Fibroblast of skin of right quadriceps (primary cell): ENCODE measurements at places on chromosomes 12 and 14.

DNA sequence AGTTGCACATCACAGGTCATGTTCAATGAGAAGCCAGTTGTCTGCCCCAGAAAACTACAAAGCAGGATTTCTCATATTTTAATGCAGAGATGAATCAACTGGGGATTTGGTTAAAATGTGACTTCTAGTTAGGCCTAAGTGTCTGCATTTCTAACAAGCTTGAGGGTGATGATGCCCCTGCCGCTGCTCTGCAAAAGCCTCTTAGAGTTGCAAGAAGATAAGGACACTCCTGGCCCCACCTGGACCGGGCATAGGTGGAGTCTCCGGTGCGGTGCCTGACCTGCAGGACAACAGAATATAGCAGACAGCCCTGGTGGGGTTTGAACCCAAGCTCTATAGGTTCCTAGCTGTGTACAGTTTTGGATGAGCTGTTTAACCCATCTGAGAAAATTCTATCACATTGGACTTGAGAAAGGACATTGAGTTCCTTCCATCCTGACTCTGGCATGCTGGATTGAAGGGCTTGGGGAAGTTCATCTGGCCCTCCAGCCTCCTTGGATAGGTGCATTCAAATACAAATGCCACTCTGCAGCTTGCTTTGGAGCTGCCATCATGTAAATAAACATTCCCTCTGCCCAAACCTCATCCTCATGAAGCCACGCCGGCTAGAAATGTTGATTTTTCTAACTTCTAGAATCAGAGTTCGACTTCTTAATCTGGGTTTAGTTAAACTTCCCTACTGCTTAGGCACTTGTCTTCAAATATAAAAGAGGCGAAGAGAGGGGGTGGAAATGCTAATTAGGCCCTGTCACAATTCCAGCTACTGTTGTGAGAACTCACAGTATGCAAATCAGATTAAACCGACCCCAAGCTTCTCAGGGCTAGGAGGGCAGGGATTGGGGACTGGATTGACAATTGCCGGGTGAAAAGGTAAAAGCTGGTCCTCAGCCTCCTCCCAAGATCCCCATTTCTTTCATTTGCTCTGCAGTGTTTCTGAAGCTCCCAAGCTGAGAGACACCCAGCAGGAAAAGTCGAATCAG lies 1225.6 kb downstream of the VRK1 start:
- DNase-seq, result no peak

DNA sequence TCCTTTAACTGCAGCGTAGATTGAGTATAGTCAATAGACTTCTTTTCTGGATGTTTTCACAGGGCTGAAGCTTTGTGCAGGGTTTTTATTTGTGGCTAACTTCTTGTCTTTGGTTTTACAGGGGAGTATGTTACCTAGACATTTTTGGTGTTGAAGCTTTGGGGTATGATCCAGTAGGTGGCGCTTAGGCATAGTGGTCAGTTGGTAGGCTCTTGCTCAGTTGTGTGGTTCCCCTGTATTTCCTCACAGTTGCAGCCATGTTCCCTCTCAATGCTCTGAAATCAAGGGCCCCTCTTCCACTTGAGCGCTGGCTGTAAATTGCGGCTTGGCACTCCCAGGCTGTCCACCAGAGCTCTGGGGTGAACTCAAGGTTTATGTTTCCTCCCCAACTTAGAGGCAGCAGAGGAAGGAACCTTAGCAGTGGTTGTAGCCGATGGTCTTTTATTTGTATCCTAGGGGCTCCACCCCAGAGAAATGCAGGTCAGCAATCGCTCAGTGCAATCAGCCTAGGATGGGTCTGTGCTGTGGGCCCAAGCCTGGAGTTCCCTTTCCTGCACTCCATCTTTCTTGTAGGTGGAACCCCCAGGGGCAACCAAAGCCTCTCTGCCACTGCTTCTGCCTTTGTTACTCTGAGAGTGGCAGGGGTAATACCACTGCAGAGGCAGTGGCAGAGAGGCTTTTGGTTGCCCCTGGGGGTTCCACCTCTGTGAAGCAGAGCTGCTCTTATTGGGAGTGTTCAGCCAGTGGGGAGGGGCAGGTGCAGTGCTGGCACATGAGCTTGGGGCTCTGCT lies 55.1 kb downstream of the CMAS start:
- DNase-seq, result peak; percentile 53

GRCh38 chr12:28089338-28089737 lies 100.9 kb upstream of the CCDC91 start:
- peak; percentile 78 for DNase-seq

GRCh38 chr12:89672589-89672979 lies 36.1 kb downstream of the ATP2B1 start:
- no peak for DNase-seq

- no peak for DNase-seq
Measured at GRCh38 chr14:21861153-21861552, 187.5 kb upstream of the OR4E1 start.

- DNase-seq, result peak; percentile 95
Measured at GRCh38 chr12:76863005-76863670, 15.7 kb downstream of the CSRP2 start.

DNA sequence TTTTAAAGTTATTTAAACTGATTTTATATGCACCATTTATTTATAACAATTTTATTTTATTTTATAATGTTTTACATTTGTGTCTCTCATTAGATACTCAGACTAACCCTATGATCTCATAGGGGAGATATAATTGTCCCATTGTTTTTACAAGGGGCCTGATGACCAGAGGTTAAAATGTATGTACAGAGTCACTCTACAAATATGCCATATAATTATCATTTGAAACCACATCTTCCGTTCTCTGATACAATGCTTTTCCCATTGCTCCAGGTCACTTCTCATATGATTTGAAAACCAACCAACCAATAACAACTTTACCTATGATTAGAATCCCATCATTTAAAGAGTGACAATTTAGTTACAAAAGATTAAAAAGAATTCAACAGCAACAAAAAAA lies 137.8 kb downstream of the GPHN start:
- DNase-seq, result no peak

GRCh38 chr12:108191086-108191485 lies 62.0 kb downstream of the WSCD2 start:
- no peak for DNase-seq

- DNase-seq, result no peak
Measured at GRCh38 chr12:131754184-131754583, 43.3 kb downstream of the SFSWAP start.

DNA sequence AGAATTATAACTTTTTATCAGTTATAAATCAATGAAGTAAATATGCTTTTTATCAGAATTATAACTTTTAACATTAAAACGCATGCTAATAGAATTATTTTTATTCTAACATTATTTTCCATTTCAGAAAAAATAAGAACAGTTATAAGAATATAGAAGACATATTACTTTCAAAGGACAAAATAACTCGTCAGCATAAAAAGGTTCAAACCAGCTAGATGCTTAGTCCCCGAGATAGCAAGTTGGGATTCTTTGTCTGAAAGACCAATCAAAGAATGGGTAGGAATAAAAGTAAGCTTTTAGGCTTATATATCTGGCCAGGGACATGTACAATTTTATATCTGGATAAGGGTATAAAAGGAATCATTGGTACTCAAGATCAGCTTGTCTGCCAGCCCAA lies 66.0 kb downstream of the GPR137C start:
- no peak for DNase-seq

DNA sequence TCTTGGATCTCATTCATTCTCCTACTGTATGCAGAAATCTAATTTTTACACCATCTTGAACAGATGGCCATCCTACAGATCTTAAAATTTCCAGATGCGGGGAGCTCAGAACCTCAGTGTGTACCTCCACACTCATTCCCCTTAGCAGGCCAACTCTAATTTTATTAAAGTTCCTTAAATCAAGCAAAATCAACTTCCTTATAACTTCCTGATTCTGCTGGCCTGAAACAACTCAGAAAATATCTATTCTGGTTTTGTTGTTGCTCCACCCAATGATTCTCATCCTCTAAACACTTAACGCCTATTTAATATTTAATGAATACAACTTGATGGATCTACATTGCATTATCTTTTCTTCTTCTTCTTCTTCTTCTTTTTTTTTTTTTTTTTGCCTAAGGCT lies 3.1 kb downstream of the EMP1 start:
- no peak for DNase-seq

- DNase-seq, result no peak
Measured at GRCh38 chr14:75370416-75371205, 57.2 kb upstream of the JDP2 start.

- DNase-seq, result no peak
Measured at GRCh38 chr12:74608231-74608775, 70.7 kb downstream of the ATXN7L3B start.

DNA sequence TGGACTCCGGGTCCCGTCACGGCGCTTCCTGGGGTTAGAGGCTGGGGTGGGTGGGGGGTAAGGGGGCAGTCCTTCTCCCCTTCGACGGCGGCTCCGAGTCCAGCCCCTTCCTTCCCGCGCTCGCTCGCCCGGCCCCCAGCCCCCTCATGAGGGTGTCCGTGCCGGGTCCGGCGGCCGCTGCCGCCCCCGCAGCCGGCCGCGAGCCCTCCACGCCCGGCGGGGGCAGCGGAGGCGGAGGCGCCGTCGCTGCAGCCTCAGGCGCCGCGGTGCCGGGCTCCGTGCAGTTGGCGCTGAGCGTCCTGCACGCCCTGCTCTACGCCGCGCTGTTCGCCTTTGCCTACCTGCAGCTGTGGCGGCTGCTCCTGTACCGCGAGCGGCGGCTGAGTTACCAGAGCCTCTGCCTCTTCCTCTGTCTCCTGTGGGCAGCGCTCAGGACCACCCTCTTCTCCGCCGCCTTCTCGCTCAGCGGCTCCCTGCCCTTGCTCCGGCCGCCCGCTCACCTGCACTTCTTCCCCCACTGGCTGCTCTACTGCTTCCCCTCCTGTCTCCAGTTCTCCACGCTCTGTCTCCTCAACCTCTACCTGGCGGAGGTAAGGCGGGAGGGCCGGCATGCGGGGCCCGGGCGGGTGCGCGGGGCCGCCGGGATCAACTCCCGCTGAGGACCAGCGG lies 500 bp downstream of the GPR137C start:
- peak; percentile 4 for DNase-seq

GRCh38 chr12:66493819-66494218 lies 185.1 kb downstream of the GRIP1 start:
- DNase-seq, result no peak

DNA sequence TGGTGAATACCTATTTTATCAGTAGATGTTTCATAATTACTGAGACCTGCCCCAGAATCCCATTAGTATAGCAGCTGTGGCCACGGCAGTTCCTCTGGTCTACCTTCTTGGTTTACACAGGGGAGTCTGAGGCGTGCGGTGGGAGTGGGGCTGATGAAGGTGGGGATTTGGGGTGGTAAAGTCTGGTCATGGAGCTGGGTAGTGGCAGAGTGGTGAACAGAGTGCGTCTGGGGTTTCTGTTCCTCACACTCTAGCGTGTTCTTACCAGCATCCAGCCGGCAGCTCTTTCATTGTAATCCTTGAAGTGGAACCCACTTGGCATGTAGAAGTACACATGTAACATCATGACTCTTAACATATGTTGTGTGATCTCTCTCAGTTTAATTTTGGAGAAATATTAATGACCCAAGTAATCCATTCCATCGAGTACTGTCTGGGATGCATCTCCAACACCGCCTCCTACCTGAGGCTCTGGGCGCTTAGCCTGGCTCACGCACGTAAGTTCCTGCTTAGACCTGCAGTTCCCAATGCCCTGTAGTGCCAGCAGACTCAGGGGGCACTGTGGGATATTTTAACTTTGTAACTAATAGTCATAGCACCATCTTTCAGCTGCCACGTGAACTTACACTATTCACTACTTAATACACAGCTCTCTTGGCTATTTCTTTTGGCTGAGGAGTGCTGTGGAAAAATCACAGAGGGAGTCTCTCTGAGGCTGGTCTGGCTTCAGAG lies 7.9 kb upstream of the DNAH10 start:
- DNase-seq, result no peak

DNA sequence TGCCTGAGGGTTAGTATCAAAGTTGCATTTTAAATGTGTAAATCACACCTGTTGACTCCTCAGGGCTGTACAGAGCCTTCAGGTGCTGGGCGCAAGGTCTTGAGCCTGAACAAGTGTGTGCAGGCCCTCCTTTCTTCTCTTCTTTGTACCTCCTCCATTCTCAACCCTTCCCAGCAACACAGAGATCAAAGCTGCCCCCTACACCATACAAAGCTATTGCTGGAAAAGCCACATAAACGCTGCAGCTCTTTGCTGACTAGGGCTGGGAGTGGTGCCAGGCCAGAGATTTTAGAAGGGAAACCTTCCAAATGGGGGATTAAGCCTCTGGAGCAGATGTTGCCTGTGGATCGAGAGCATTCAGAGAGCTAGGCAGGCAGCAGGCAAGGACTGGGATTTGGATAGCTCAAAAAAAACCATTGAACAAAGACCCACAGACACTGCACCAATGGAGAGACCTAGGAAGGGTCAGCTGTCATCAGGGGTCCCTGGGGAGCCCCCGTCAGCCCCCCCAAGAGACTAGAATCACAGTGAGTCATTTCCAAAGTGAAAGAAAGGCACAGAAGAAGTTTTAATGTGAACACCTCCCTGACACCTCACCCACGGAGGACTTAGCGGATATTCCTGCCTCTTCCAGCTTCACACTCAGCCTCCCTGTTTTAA lies 18.2 kb upstream of the SUSD6 start:
- peak; percentile 88 for DNase-seq

DNA sequence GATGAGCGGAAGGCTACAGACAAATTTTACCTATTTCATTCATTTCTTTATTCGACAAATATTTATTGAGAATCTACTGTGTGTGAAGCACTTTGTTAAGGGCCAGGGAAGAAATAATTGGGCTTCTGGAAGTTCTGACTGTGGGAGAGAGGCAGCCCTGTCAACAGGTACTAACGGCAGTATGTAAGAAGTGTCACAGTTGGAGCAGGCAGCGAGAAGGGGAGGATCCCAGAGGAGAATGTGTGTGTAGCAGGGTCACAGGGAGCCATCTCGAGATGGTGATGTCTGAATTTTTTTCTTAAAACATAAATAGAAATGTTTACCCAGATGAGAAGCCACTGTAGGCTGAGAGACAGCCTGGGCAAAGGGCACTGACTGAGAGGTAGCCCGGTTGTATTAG lies 163.3 kb upstream of the SLC38A2 start:
- no peak for DNase-seq

DNA sequence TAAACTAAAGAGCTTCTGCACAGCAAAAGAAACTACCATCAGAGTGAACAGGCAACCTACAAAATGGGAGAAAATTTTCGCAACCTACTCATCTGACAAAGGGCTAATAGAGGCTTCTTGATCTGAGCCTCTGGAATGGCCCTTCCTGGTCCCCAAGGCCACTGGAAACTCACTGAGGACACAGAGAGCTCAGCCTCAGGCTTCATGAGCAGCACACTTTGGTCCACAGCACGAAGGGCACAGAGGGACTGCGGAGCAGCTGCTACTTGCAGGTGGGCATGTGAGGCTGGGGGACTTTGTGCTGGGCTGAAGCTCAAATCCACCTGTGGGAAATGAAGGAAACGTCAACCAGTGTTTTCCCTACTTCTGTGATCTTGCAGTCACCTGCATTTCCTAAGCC lies 27.4 kb downstream of the PZP start:
- no peak for DNase-seq
